ENCODE measurements at places on chromosomes 3 and 15.

DNA sequence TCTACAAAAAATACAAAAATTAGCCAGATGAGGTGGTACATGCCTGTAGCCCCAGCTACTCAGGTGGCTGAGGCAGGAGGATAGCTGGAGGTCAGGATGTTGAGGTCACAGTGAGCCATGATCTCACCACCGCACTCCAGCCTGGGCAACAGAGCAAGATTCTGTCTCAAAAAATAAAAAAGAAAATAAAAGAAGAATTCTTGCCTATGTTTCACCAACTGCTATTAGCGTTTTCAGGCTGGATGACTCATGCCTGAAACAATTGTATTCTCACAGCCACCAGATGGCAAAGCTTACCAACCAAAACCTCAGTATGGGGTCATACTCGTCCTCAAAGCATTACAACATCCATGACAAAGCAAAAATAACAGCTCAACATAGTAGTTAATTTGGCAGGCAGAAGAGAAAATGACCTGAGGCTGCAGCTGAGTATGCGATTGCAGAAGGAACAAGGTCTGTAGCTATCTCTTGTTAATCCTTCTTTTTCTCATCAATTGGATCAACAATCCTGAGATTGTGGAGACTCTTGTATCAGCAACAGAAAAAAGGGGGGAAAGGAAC is 52.2 kb downstream of the TP53BP1 start:
- peaks cover 35% of the 10 kb centered on the region for H3K36me3 ChIP-seq
- peak; percentile 2 for DNase-seq
- H3K4me1 ChIP-seq, result no peaks in the 10 kb centered on the region
- H3K4me3 ChIP-seq, result no peak overlapping the region

- no peak for DNase-seq
- H3K27me3 ChIP-seq, result no peaks in the 10 kb centered on the region
- no peaks in the 10 kb centered on the region for H3K4me1 ChIP-seq
- H3K4me3 ChIP-seq, result no peak overlapping the region
- H3K36me3 ChIP-seq, result no peaks in the 10 kb centered on the region
Observed at GRCh38 chr3:10783360-10784351, 32.4 kb upstream of the SLC6A11 start.

- peaks cover 39% of the 10 kb centered on the region for H3K36me3 ChIP-seq
- H3K4me3 ChIP-seq, result no peak overlapping the region
- H3K27ac ChIP-seq, result no peak overlapping the region
- no peaks in the 10 kb centered on the region for H3K27me3 ChIP-seq
- DNase-seq, result no peak
- no peaks in the 10 kb centered on the region for H3K4me1 ChIP-seq
Observed at GRCh38 chr3:53232641-53233377, 23.0 kb downstream of the TKT start.

DNA sequence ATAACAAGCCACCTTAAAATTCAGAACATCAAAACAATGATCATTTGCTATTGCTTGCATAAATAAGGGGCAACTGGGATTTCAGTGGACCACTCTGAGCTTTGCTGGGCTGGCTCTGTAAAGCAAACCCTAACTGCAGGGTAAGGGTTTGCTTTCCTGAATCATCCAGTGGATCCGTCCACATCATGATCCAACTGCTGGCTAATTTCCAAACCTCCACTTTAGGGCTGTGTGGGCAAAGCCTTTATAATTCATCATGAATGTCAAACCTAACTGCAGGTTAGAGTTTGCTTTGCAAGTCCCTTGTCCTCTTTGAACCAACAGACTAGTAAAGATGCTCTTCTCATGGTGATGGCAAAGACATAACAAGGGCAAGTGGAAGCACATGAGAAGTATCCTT is 76.1 kb downstream of the SYNPR start:
- H3K27ac ChIP-seq, result no peak overlapping the region
- no peak overlapping the region for H3K4me3 ChIP-seq
- no peaks in the 10 kb centered on the region for H3K36me3 ChIP-seq
- no peaks in the 10 kb centered on the region for H3K4me1 ChIP-seq
- DNase-seq, result no peak

DNA sequence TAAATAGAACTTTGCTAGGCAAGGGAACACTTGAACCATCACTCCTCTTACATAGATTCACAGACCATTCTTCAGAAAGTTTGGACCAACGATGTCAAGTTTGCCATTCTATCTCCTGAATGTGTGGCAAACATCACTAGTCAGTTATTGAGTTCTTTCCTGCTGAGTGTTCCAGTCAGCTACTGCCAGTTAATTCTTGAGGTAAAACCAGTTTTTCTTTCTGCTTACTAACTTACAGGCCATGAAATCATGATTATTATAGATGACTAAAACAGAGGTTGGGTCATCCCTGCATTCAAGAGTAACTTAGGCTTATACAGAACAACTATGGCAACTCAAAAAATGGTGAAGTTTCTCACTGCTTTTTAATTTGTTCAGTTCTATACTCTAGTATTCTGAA is 88.2 kb downstream of the AP4E1 start:
- H3K4me3 ChIP-seq, result no peak overlapping the region
- no peak for DNase-seq
- H3K27ac ChIP-seq, result no peak overlapping the region
- peaks cover 30% of the 10 kb centered on the region for H3K36me3 ChIP-seq
- H3K4me1 ChIP-seq, result no peaks in the 10 kb centered on the region
- no peaks in the 10 kb centered on the region for H3K27me3 ChIP-seq

DNA sequence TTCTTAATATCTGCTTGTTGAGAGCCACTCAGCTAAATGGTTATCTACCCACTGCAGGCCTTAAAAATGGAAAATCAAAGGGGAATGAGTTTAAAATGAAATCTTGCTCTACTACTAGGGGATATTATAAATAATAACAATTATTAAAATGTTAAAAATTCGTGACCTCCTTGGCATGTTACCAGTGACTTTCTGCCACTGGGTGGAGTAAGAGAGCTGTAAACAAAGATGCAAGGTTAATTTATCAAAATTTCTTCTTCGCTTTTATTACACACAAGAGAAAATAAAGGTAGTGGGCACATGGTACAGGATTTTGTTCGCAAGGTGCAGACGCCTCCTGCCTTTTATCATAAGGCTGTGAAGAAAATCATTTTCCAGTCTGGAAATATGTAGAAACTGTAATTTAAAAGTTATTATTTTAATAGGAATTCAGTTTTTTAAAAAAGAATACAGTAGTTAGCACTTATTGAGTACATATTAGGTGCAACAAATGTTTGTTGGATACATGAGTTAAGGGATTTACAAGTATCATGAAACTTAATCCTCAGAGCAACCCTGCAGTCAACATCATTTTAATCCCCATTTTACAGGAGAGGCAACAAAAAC is 272.6 kb downstream of the SUCLG2 start:
- peaks cover 4% of the 10 kb centered on the region for H3K36me3 ChIP-seq
- no peak overlapping the region for H3K27ac ChIP-seq
- DNase-seq, result no peak

DNA sequence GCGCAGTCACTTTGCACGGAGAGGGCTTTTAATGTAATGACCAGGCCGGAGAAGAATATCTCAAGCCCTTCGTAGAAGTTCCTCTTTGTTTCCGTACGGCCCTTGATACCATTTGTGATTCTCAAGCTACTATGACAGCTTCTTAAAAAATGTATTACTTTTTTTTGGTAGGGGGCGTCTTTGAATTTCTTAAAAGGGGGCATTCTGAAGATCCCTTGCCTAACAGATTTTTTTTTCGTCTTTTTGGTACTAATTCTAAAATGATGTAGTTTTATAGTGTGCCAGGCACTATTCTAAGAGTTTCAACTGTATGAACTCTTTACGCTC is 614.0 kb downstream of the MCTP2 start:
- no peak overlapping the region for H3K4me3 ChIP-seq
- H3K4me1 ChIP-seq, result no peaks in the 10 kb centered on the region
- no peak for DNase-seq
- H3K36me3 ChIP-seq, result no peaks in the 10 kb centered on the region
- H3K27ac ChIP-seq, result no peak overlapping the region

DNA sequence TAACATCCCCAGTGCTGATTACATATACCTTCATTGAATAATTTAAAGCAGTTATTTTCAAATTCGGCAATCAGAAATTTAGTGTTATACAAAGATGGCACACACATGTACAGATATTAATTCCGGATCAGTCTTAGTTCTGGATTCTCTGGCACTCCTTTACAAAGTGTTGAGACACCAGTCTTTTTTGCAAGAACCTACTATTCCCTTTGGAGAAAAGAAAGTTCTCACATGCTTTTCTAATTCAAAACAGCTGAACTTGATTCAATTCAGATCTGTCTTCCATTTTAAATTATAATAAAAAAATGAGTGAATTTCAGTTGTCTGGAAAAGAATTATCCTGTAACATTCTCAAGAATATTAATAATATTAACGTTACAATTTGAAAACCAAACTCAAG is 20.4 kb downstream of the CCDC191 start:
- no peak for DNase-seq
- H3K36me3 ChIP-seq, result peaks cover 8% of the 10 kb centered on the region
- no peak overlapping the region for H3K4me3 ChIP-seq
- no peak overlapping the region for H3K27ac ChIP-seq
- H3K27me3 ChIP-seq, result no peaks in the 10 kb centered on the region

DNA sequence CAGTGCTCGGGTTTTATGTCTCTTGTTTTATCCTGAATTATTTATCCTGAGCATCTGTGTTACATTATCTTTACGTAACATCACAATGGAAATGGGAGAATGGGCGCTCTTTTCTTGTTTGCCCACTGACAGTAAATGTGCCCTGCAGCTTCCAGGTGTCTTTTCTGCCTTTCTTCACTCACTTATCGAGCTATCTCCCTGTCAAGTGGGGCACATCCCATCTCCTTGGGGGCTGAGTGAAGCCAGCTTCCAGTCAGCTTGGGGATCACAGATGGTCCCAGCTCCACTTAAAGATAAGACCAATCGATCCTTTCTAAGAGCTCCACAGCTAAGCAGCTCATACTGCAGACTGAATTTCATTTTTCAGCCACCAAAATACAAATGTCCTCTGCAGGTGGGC is 125.8 kb downstream of the KBTBD8 start:
- DNase-seq, result no peak
- no peak overlapping the region for H3K4me3 ChIP-seq
- no peaks in the 10 kb centered on the region for H3K27me3 ChIP-seq
- no peaks in the 10 kb centered on the region for H3K36me3 ChIP-seq

DNA sequence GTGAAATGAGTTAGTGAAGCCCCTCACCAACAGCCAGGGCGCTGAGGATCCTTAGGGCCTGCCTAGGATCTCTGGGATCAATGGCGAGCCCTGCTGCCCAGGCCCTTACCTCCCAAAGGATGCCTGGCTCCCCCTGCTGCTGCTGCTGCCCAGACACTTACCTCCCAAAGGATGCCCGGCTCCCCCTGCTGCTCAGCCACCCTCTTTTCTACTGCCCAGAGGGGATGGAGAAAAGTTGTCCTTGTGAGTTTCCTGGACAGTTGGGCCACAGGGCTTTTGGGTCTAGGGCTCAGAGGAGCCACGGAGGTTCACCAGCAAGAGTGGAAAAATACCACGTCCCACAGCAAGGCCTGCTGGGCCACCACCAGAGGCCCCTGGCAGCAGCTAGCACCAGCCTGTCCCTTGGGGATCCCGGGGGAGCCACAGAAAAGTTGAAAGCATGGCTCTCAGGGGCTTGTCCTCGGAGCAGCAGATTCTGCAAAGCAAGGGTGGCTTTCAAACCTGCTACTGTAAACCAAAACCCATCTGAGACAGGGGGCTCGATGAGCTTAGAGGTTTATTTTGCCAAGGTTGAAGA is 59.4 kb downstream of the SLC6A6 start:
- no peaks in the 10 kb centered on the region for H3K27me3 ChIP-seq
- peaks cover 75% of the 10 kb centered on the region for H3K36me3 ChIP-seq
- no peak overlapping the region for H3K4me3 ChIP-seq
- H3K27ac ChIP-seq, result no peak overlapping the region

DNA sequence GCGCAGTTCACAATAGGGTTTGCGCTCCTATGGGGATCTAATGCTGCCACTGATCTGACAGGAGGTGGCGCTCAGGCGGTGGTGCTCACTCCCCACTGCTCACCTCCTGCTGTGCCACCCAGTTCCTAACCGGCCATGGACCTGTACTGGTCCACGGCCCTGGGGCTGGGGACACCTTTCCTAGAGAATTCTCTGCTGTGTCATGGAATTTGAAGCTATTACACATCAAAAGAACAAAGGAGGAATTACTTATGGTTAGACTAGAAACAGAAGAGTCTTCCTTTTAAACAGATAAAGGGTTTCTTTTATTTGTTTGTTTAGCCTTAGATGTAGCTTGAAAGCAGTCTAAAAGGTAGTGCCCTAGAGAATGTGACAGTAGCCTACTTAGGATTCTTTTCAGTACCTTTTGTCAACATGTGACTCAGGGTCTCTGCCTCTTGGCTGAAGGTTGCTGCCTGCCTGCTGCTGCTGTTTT is 50.3 kb downstream of the PAK2 start:
- no peak overlapping the region for H3K27ac ChIP-seq
- no peak overlapping the region for H3K4me3 ChIP-seq
- no peaks in the 10 kb centered on the region for H3K4me1 ChIP-seq
- H3K36me3 ChIP-seq, result peaks cover 13% of the 10 kb centered on the region
- no peak for DNase-seq
- no peaks in the 10 kb centered on the region for H3K27me3 ChIP-seq

DNA sequence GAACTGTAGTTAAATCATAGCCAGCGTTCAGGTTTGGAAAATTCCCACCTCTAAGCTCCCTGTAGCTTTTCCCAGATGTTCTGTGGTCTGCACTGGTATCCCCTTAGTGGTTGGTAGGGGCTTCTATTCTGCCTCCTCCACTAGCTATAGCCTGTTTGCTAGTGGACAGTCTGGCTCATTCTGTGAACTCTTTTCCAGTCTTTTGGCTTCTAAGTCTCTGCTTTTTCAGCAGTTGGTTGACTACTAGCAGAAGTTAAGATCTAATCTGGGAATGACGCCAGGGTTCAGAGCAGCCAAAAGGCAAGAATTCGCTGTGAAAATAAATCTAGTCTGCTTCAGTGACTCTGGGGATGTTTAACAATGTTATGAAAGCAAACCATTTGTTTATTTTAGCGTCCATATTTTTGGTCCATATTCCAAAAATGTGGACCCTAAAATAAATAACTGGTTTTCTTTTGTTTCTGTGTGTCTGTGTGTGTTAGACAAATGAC is 73.7 kb upstream of the WDR72 start:
- no peaks in the 10 kb centered on the region for H3K27me3 ChIP-seq
- H3K36me3 ChIP-seq, result no peaks in the 10 kb centered on the region
- DNase-seq, result no peak

DNA sequence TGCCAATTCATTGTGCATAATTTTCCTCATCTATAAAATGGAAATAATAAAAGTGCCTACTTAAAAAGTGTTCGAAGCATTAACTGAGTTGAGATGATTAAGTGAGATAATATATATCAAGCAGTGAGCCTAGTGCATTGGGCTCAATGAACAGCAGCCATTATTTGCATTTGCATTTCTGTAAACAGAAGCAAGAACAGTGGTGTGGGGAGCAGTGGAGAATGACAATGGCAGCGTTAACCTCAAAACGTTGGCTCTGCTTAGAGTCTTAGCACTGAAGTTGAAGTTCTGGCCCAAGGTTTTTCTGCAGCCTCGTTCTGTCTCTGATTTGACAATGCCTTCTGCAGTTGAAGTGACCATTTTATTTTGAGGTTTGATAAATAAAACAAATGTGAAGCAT is 466.3 kb upstream of the ONECUT1 start:
- H3K27me3 ChIP-seq, result no peaks in the 10 kb centered on the region
- no peak overlapping the region for H3K4me3 ChIP-seq
- no peak for DNase-seq
- no peaks in the 10 kb centered on the region for H3K4me1 ChIP-seq
